A549 treated with DMSO at 1 μM for 4 hours (cell line): ENCODE measurements at places on chromosomes 12 and 14. TPM values are rescaled to one million over a fixed set of nuclear protein-coding genes. Genes with fewer than 3 reads are reported as not detected.

Gene VWF
- total RNA-seq = 0.14 to 0.46 TPM (median 0.26 TPM) in 5 replicates

Gene P2RX2
- not detected in 5 replicates for total RNA-seq

Gene PLXNC1
- total RNA-seq = 0.07 to 0.23 TPM (median 0.07 TPM) in 4 of 5 replicates, not detected in the other

Gene KLHL33
- not detected in 5 replicates for total RNA-seq

Gene DYNC1H1
- 231 to 289 TPM (median 275 TPM) in 5 replicates for total RNA-seq

Gene TEX52
- total RNA-seq = not detected in 5 replicates

Gene MYL2
- total RNA-seq = 0.10 to 0.17 TPM in 2 of 5 replicates, not detected in the others

Gene TAS2R30
- not detected in 5 replicates for total RNA-seq
